ENCODE measurements at places on chromosomes 7 and 10. TPM values are rescaled to one million over a fixed set of nuclear protein-coding genes. Genes with fewer than 3 reads are reported as not detected.

The OIT3 gene
- not detected for total RNA-seq

The PCGF6 gene
- total RNA-seq: 24.7 TPM

DNA sequence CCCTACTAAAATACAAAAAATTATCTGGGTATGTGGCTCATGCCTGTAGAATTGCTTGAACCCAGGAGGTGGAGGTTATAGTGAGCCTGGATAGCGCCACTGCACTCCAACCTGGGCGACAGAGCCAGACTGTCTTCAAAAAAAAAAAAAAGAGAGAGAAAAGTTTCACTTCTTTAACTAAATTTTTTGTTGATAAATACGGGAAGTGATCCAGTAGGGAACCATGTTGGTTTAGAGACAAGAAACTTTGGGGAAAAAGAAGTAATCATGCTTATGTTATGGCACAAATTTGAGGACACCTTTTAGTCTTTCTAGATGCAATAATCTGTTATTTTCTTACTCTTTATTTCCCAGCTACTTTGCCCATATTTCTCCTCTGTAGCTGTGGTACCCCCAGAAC lies 309.7 kb downstream of the TYW1 start:
- H3K27me3 ChIP-seq: no peaks in the 10 kb centered on the region
- no peak overlapping the region for H3K27ac ChIP-seq
- H3K36me3 ChIP-seq: peaks cover 34% of the 10 kb centered on the region
- peaks cover 9% of the 10 kb centered on the region for H3K4me1 ChIP-seq
- H3K4me3 ChIP-seq: no peak overlapping the region

- DNase-seq: no peak
- no peaks in the 10 kb centered on the region for H3K4me1 ChIP-seq
- no peaks in the 10 kb centered on the region for H3K27me3 ChIP-seq
- no peak overlapping the region for H3K27ac ChIP-seq
- H3K4me3 ChIP-seq: no peak overlapping the region
Measured at GRCh38 chr10:71236286-71236685, 23.9 kb downstream of the UNC5B start.

The ALDH18A1 gene
- 87.6 TPM for total RNA-seq

DNA sequence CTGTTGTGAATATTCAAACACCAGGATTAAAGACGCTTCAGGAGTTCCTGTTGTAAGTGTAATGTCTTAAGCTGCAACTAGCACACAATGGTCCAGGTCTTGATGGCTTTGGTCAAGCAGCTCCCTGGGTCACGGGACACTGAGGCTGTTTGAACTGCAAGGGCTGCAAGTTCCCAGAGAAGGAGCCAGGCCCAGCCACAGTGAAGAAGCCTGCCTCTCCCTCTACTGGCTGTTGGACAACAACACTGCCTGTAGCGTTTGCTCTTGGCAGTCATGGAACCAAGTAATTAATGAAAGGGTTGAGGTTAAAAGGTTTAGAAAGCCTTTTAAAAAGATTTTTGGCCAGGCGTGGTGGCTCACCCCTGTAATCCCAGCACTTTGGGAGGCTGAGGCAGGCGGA lies 31.9 kb upstream of the GUSB start:
- peak; percentile 26 for DNase-seq
- H3K4me1 ChIP-seq: peaks cover 12% of the 10 kb centered on the region
- no peaks in the 10 kb centered on the region for H3K27me3 ChIP-seq

Data from HCT116 (cell line).